ENCODE measurements at places on chromosomes 2 and 18.

- DNase-seq, result no peak
Measured at GRCh38 chr2:102176172-102176571, 10.7 kb upstream of the IL1RL2 start.

- no peak for DNase-seq
Measured at GRCh38 chr2:198385326-198385725, 580.9 kb downstream of the PLCL1 start.

GRCh38 chr2:126085011-126085795 lies 570.8 kb upstream of the GYPC start:
- DNase-seq, result no peak

- DNase-seq, result no peak
Measured at GRCh38 chr2:39696838-39697237, 31.1 kb downstream of the TMEM178A start.

- DNase-seq, result no peak
Measured at GRCh38 chr2:23378496-23378895, 6.5 kb upstream of the KLHL29 start.

GRCh38 chr2:43349904-43350303 lies 123.5 kb upstream of the ZFP36L2 start:
- no peak for DNase-seq

- DNase-seq, result no peak
Measured at GRCh38 chr2:14678761-14679160, 46.2 kb downstream of the LRATD1 start.
